ENCODE measurements at places on chromosomes 1 and 21.

GRCh38 chr1:64318428-64318827 is 115.0 kb downstream of the UBE2U start:
- no peak for DNase-seq

- DNase-seq: no peak
Observed at GRCh38 chr1:151585622-151586021, 26.2 kb upstream of the SNX27 start.

- no peak for DNase-seq
Observed at GRCh38 chr21:37787456-37787855, 128.8 kb downstream of the KCNJ6 start.

DNA sequence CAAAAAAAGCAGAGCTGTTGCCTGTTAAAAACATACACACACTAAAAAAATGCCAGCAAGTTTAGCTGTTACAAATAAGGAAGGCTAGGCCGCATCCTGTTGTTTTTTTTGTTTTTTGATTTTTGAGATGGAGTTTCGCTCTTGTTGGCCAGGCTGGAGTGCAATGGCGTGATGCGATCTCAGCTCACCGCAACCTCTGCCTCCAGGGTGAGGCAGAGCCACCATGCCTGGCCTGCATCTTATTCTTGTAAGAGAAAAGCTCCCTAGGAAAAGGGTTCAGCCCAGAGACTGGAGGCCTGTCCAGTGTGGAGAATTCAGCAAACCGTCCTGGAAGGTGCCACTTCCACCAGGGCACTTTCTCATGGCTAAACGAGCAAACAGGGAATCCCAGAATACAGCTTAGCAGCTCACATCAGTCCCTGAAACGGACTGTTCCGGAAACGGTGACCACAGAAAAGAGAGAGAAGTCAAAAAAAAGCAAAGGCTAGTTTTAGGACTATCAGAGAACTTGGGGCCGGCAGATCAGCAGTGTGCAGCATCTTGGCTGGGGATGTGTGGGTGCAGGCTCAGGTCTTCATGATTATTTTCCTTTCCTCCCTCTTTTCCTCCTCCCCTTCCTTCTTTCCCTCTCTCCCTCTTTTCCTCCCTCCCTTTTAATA is 283.6 kb downstream of the AJAP1 start:
- no peak for DNase-seq

DNA sequence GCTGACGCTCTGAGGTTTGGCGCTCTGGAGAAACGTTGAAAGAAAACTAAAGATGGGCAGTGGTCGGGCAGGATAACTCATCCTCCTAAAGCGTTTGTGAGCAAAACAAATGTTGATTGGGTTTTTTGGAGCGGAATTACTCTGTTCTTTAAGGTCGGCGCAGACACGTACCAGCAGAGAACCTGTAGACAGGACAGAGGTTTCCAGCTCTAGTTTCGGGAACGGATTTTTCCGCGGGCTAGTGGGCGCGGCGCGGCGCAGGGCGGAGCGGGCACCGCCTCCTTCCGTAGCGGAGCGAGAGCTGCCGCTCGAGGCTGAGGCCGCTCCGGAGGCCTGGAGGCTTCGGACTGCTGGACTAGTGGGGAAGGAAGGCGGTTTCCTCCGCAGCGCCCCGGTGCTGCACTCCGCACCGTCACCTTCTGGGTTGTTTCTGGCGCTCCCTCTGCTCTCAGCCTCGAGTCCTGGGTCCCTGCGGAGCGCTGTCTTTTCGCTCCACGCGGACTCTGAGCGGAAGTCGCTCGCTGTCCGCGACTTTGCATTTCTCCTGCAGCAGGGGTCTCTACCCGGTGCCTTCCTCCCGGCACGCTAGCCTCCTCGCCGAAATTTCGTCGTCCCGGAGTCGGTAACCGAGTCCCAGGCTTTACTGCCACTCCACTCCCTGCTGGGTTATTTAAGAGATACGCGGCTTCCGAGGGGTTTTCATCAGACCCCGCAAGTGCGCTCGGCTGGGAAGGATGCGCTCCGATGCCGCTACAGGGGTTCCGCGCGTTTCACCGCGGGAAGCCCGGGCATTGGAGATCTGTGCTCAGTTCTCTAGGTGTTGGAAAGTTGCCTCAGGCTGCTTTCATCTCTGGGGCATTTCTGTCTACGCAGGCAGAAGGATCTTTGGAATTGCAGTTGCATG is 7.0 kb downstream of the FOXD2 start:
- DNase-seq: no peak

GRCh38 chr1:30645807-30646206 is 77.6 kb downstream of the MATN1 start:
- no peak for DNase-seq

- DNase-seq: peak; percentile 43
Observed at GRCh38 chr1:216686860-216687766, 36.1 kb downstream of the ESRRG start.
